NCI-H510A treated with DMSO at 0.1 percent for 48 hours (cell line): ENCODE measurements at places on chromosomes 11 and 22.
A peak's percentile ranks its signal among the peaks of the same experiment; 100 is the strongest.

DNA sequence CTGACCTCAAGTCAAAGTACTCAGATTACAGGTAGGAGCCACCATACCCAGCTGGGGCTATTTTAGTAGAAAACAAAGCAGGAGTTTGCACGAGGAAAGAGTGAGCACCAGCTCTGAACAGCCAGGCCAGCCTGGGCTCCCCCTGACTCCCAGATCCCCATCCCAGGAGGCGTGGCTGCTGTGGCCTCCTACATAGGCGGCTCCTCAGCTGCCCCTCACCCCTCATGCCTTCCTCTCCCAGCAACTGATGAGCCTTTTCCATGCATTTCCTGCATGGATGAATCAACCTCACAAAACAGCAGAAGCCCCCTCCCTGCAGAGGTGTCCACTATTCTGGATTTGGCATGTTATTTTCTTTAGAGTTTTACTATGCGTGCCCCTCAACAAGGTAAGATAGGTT is 10.5 kb upstream of the FLRT1 start:
- DNase-seq, result no peak

GRCh38 chr11:67022961-67023956 is at the start of gene SYT12:
TSS of gene SYT12 (plus strand) at chr11:67023134. CDS start at chr11:67030145, 7,011 bp downstream.
- DNase-seq, result peak; percentile 9

- DNase-seq, result no peak
Measured at GRCh38 chr22:41302811-41303210, 1.5 kb downstream of the ZC3H7B start.

- DNase-seq, result no peak
Measured at GRCh38 chr22:46273432-46274148, 5.8 kb downstream of the TTC38 start.

- DNase-seq, result no peak
Measured at GRCh38 chr22:36874309-36874696, 13.5 kb downstream of the NCF4 start.

DNA sequence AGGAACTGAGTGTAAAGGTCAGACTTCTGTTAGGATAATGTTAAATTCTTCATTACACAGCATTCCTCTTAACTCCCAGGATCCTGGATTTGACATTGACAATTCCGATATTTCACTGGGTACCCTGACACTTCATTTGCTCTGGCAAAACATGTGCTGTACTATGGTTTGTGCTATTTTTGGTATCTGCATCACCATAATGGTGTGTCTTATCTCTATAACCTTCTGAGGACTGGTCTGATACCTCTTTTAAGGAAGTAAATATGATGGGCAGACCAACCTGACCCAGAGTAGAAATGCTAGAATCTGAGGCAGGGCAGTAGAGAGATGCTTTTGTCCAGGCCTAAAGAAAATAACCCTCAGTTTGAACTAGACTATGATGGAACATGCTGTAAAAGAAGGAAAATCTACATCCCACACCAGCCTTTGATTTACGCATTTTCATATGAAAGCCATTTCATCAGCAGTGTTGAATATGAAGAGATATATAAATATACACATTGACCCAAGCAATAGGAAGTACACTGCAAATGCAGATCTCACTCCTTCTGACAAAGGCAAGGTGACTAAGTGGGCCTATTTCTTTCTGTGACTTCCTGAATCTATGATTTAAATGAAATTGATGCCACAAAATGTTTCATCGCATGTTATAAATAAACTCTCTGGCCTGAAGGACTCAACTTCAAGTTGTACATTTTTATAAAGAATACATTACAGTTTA is 966.7 kb downstream of the DLG2 start:
- DNase-seq, result no peak
